Heart right ventricle (tissue), 16 donors: ENCODE measurements at places on chromosomes 3 and 15.

DNA sequence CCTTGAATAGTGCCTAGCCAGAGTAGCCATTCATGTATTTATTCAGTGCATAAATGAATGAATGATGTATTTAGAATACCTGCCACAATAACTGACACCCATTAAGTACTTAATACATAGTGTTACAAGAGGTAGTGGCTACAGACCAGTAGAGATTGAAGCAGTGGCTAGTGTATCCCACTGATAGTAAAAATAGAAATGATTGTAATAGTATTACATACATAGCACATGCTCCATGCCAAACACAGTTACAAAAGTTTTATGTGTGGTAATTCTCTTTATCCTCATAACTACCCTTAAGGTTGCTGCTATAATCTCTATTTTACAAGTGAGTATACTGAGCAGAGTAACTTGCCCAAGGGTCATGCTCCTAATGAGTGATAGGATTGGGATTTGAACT is 30.3 kb upstream of the SCAANT1 start:
- no peak for DNase-seq

DNA sequence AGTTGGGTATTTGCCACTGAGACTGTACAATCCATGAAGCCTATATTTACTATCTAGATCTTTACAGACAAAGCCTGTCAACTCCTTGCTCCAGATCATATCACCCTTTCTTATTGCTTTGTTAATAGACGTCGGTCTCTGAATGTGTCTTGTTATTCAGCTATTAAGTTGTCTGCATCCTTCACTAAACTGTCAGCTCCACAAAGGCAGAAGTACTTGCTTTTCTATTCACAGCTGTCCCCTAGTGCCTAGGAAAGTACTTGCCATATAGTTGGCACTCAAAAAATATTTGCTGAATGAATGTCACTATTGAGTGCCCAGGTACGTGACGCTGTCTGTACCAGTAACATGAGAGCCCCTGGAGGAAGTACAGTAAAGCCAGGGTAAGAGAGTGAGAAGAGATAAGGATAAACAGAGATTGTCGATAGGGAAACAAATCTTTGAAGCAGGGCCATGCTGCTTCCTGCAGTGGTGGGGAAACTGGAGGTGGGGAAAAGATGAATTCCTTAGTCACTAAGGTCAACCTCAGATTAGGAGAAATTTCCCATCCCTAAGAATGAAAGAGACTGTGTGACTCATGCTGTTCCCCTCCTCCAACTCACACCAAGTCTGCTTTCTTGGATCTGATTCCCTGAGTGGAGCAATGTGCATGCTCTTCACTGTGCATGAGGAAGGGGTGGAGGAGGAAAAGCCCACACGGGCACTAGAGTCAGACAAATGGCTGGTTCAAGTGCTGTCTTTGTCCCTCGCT is 36.3 kb downstream of the PRICKLE2 start:
- DNase-seq, result peak; percentile 57

- no peak for DNase-seq
Measured at GRCh38 chr15:25408428-25408827, 30.4 kb downstream of the UBE3A start.

DNA sequence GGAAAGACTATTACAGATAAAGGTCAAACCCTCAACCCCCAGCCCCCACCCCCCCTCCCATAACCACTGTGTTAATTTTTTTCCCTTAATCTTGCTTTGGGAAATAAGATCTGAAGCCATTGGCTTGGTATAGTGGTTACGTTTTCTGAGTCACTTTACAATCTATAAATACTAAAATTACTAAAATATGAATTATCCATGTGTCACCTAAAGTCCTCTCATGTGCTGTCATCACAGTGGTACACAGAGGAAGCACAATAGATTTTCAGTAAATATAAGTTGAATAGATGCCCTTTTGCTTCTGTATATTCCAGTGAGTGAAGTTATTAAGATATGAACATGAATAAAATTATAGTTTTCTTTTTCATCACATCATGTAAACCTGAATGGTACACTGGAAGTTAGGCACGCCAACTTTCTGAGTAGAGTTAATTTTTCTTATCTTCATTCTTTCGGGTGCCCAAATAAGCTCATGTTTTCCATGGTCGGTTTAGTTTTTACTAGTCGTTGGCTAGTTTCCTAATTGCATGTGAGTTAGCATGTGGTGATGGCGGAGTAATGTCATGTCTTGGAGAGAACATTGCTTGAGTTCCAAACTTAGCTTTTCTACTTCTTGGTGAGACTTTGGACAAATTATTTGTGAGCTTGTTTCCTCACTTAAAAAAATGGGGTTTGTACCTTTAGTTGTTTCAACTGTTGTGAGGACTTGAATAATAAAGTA is 11.5 kb downstream of the PPP4R2 start:
- DNase-seq, result no peak

DNA sequence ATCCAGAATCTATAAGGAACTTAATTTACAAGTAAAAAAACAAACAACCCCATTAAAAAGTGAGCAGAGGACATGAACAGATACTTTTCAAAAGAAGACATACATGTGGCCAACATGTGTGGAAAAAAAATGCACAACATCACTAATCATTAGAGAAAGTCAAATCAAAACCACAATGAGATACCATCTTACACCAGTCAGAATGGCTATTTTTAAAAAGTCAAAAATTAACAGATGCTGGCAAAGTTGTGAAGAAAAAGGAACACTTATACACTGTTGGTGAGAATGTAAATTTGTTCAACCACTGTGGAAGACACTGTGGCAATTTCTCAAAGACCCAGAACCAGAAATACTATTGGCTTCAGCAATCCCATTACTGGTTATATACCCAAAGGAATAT is 830.0 kb upstream of the ALCAM start:
- DNase-seq, result no peak

- DNase-seq, result peak; percentile 97
Measured at GRCh38 chr3:42772670-42773408, at the start of gene CCDC13. Gene CCDC13, minus strand, starts transcription at chr3:42773253. Its CDS starts 14,908 bp downstream, at chr3:42758345.

DNA sequence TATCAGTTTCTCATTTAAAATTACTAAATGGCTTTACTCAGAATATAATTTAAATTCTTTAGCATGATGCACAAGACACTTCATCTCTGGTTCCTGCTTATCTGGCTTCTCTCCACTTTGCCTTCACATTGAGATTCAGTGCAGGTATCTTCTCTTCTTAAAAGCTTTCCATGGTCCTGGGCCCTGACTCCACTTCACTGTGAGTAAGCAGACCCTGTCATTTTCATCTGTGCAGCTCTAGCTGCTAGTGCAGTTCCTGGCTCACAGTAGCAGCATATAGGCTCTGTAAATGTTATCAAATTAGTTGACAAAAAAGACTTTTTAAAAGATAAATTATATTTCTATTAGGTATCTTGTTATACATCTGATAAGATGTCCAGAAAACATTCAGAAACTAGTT is 58.8 kb downstream of the BCHE start:
- DNase-seq, result no peak

DNA sequence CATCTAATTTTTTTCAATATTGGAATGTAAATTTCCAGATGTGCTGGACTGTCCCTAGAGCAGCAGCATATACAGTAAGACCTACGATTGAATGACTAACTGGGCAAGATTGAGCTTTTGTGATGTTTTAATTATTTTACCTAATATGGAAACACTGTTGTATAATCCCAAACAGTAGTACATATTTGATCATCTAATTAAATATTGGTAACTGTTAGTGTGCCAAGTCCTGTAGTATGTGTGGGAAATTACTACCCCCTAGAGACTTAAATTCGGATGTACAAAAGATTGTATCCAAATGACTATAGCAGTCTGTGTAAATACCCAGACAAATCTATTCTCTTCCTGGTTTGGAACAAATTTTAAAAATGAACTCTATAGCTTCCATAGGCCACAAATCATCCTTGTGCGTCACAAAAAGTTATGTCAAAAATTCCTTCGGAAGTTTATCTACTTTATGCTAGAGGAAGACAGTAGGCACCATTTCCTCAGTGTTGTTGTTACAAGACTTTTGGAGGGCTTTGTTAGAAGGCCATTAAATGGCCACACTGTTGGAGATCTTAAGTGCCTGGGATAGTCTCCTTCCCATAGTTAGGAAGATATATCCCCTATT is 41.6 kb downstream of the NKIRAS1 start:
- no peak for DNase-seq

- DNase-seq, result no peak
Measured at GRCh38 chr15:28892789-28893610, 7.2 kb downstream of the APBA2 start.

- DNase-seq, result peak; percentile 21
Measured at GRCh38 chr3:24288496-24289236, 206.0 kb downstream of the THRB start.

- no peak for DNase-seq
Measured at GRCh38 chr3:114466251-114466650, 172.4 kb downstream of the TIGIT start.

GRCh38 chr3:179898024-179898423 is 138.7 kb downstream of the PEX5L start:
- DNase-seq, result no peak

- DNase-seq, result no peak
Measured at GRCh38 chr15:77144492-77145070, 73.7 kb upstream of the TSPAN3 start.

GRCh38 chr3:112011376-112011940 is 12.7 kb downstream of the TAGLN3 start:
- DNase-seq, result no peak

- DNase-seq, result no peak
Measured at GRCh38 chr3:152672320-152672649, 162.6 kb upstream of the P2RY1 start.

GRCh38 chr3:121072133-121072532 is 164.1 kb downstream of the STXBP5L start:
- DNase-seq, result peak; percentile 15

DNA sequence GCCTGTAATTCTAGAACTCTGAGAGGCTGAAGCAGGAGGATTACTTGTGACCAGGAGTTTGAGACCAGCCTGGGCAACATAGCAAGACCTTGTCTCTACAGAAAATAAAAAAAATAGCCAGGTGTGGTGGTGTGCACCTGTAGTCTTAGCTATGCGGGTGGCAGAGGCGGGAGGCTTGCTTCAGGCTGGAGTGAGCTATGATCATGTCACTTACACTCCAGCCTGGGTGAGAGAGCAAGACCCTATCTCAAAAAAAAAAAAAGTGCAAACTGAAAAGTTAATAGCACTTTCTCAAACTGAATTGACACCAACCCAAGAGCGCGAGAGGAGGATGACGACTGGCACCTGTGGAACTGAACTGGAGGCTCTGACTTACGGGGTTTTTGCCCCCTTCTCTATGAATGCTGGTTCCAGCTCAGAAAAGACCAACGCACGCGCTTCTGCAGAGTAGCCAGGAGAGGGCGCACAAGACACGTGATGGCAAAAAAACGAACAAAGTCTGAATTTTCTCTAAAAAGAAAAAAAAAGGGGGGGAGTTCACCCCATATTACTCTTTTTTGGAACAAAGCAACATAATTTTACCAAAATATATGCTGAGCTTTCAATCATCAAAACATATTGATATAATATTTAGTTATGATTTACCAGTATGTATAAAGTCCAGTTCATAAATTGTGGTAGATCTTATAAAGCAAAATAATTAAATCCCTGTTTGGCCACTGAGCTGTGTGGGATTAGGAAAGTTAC is 23.7 kb downstream of the CFAP92 start:
- DNase-seq, result peak; percentile 32

DNA sequence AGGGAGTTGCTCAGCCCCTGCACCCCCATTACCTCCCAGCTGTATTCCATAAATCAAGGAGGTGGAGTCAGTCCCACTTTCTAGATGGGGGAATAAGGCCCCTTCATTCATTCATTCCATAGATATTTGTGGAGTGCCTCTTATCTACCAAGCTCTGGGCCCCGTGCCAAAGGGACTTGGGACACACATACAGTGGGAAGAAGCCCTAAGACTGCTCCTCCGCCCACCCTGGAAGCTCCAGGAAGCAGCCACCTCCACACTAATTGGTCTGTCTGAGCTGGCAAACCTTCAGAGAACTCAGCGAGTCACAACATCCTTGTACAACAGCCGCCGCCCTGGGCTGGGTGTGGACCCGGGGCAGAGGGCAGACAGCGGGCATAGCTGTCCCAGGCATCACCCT is 6.4 kb downstream of the STRA6 start:
- DNase-seq, result peak; percentile 47

DNA sequence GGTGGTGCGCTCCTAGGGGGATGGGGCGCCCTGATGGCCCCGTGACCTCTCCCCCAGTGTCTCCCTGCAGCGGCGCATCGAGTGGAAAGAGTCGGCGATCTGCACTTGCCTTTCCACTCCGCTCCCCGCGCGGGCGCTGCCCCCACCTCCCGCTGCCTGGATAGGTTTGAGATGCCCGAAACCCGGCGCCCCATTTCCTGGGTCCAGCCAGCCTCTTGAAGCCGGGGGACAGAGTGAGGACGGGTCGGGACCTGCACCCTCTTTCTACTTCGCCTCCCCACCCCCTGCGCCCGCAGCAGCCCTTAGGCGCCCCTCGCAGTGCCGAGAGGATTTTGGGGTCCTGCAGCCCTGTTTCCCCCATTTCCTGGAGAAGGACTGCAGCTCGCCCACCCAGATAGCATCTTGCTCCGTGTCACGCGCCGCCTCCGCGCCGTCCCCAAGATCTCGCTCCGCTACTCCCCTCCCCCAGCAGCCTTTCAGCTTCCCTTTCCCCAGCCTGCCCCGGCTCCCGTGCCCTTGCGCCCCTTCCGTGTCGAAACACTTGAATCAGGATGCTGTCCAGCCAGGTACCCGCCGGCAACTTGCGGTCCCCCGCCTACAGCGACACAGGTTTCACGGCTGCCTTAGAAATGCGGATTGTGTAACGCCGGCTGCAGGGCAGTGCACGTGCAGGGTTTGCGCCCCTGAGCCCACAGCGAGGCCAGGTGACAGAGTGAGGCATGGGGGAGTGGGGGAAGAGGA is 519 bp downstream of the ABHD6 start:
- peak; percentile 70 for DNase-seq

DNA sequence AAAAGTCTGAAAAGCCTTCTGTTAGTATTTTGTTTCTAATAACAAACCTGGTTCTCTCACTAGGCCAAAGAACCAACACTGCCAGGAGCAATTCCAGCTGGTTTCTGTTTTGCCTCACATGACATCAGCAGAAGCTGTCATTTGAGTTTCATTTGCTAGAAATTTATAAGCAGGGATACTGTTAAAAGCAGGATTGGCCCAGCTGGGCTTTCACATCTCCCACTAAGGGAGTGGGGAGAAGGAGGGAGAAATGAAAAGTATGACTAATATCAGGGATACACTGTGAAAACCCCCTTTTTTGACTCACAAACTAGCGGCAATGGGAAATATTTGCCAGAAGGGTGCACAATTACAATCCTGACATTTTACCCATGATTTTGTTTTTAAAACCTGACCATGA is 5.3 kb downstream of the CCDC80 start:
- peak; percentile 51 for DNase-seq

DNA sequence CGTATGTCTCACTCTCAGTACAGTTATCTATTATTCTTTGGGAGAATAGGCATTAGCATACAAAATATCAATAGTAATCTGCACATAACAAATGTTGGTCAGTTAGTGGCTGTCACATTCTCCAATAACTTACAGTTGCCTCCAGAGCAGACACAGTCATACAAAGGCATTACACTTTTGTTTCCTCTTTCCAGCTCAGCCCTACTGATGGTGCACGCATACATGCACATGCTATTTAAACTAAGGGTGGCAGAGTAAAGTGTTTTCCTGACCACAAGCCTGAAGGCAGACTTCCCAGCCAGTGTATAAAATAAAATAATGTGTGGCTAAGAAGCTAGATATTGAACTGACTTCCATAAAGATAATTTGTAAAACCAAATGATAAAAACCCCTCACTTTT is 47.6 kb downstream of the PHLDB2 start:
- no peak for DNase-seq

GRCh38 chr3:45756055-45756454 is 40.3 kb downstream of the SLC6A20 start:
- no peak for DNase-seq
